ENCODE measurements at places on chromosomes 13 and 19.
A peak's percentile ranks its signal among the peaks of the same experiment; 100 is the strongest.

- DNase-seq = no peak
Measured at GRCh38 chr19:37706052-37706605, 13.4 kb downstream of the ZNF607 start.

DNA sequence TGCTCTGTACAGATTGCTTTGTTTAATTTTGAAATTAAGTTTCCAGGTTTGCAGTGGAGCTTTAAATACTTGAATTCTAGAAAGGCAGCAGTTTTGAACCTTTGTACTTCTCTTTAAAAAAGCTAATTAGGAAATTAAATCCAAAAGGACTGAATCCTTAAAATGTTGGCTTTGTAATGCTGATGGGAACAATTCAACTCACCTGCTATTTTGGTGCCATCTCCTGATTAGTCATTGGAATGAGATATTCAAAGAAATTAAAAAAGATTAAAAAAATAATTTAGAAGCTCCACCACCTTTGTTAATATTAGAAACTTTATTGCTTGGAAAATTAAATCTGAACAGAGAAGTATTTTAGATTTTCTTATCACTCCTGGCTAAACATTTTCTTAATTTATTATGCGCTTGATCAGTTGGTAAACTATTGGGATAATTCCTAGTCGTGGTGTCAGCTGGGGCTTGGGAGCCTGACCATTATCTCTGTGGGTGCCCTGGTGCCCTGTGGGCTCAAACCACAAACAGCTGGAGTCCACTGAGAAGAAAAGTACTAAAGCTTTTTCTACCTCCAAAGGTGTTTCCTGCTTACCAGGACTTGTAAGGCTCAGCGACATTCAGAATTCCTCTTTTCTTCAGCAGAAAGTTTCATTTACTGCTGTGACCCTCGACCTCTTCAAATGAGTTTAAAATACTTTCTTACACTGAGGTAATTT is 540.4 kb downstream of the DIAPH3 start:
- DNase-seq = no peak

DNA sequence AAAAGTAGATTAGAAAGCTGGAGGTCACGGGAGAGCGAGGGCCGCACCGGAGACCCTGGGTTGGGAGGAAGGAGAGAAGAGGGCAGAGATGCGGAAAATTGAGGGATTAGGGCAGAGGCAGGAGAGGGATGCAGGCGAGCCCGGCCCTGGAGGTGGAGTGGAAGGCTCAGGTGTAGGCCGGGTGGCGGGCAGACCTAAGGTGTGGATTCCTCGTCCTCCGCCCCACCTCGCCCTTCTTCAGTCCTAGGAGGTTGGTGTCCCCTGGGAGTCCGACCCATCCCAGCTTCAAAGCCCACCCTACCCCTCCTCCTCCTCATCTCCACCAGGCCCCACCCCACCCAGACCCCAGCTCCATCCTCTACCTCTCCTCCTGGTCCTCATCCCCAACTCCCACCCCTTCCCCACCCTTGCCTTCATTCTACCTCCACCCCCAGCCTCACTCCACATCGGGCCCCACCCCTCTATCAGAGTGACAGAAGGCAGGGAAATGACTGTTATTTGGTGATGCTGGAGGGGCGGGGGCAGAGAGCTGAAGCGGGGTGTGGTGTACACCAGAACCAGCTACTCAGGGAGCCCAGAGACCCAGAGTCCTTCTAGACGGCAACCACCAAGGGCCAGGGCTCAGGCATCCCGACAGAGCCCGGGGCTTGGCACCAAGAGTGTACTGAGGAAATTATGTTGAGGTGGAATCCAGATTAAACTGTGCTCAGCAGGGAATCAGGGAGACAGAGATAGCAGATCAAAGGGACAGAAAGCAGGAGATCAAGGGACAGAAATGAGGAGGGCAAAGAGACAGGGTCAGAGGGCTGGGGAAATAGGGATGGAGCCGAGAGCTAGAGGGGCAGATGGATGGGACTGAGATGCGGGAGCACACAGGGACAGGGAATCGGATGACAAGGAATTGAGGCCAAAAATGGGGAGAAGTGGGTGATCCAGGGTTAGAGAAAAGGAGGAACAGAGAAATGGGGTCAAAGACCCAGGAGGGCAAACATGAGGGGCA is 6.4 kb downstream of the ERFL start:
- DNase-seq = no peak

DNA sequence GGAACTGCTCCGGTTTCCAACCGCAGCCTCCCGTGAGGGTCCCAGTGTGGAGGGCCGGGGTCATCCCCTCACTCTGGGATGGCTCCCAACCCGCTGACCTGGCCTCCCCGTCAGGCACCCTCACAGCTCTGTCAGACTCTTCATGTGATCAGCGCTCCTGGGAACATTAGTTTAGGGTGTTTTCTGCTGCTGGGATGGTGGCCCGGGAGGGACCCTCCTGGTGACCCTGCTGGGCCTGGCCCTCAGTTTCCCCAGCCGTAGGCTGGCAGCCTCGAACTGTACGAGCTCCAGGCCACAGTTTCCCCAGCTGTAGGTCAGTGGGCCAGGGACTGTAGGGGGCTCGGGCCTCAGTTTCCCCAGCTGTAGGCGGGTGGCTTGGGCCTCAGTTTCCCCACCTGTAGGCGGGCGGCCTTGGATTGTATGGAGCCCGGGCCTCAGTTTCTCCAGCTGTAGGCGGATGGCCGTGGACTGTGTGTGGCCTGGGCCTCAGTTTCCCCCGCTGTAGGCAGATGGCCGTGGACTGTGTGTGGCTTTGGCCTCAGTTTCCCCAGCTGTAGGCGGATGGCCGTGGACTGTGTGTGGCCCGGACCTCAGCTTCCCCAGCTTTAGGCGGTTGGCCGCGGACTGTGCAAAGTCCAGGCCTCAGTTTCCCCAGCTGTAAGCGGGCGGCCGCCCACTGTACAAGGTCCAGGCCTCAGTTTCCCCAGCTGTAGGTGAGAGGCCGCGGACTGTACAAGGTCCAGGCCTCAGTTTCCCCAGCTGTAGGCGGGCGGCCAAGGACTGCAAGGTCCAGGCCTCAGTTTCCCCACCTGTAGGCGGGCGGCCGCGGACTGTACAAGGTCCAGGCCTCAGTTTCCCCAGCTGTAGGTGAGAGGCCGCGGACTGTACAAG is 1.3 kb upstream of the PTBP1 start:
- no peak for DNase-seq

DNA sequence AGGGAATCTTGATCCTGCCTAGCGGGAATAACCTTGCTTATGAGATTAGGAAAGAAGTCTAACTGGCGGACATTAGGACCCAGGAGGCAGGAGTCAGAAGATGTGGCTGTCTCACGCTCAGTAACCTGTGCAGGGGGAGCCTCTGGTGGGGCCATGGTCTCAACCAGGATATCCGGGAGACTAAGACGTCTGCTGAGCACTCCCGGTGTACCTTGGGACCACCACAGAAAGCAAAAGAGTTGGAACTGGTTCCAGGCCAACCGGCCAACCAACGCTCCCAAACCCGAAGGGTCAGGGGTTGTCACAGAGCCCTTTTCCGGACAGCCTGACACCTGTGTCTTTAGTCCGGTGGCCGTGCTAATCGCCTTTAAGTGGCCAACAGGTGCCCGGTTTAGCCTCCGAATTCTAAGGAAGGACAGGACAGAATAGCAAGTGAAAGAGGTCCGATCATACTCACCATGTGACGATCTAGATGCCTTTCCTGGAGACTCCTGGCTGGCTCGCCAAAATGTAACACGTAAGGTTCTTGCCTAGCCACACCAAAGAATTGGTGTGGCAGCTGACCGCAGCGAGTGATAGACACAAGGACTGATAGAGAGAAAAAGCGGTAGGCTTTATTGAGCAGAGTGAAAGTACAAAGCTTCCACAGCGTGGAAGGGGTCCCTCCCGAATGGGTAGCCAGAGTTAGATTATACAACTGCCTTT is 103.9 kb upstream of the DIAPH3 start:
- no peak for DNase-seq

DNA sequence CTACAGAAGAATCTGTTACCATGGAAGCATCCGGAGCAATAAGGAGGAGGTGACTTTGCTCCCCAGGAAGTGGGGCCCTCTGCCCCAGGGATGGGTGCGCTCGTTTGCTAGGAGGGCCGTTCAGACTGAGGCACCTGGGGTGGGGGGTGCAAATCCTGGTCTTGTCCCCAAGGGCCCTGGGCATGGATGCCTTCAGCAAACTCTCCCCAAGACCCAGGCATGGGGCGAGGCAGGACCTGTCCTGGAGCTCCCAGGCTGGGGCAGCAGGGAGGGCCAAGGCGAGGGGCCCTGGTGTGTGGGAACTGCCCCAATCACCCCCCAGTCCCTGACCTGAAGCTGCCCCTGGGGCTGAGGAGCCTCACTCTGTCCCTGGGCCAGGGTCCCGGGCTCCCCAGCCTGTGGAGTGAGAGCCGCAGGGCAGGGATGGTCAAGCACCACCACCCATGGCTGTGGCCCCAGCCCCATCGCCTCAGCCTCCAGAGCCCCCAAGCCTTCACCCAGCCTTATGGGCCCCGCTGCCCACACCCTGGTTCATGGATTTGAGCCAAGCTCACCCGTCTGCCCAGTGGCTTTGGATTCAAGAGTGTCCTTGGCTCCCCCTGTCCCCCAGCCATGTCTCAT is 240.6 kb upstream of the SGCG start:
- no peak for DNase-seq

DNA sequence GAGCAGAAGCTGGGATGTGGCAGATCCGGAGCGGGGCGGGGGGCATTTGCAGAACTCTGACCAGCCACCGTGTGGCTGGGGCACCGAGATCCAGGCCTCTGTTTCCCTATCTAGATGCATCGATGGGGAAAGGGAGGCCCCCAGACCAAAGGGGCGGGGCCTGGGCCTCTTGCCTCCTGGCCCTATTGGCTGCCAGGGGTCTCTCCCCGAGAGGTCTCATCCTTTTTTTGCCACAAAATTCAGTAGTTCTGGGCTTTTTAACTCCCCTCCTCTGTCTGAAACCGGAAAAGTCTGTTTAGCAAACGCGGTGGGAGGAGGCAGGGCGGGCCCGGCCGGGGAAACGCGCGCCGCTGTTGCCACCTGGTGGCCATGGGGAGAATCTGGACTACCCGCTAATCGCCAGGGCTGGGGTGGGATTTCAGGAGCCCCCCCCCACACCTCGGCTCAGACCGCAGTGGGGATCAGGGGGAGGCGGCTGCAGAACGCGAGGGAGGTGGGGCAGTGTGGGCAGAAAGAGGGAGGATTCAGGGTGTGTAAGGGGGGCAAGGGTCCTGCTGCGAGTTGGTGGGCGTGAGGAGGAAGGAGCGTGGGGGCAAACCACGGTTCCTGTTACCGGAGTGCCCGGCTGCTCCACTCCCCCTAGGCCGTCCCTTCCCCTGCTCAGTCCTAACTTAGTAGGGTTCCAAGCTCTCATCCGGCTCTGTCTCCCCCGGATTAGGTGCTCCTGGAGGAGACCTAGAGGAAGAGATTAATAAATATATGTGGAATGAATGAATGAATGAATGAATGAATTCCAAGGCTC is 28.3 kb downstream of the IL12RB1 start:
- peak; percentile 72 for DNase-seq

- DNase-seq = no peak
Measured at GRCh38 chr13:73169971-73170370, 111.2 kb downstream of the KLF5 start.

DNA sequence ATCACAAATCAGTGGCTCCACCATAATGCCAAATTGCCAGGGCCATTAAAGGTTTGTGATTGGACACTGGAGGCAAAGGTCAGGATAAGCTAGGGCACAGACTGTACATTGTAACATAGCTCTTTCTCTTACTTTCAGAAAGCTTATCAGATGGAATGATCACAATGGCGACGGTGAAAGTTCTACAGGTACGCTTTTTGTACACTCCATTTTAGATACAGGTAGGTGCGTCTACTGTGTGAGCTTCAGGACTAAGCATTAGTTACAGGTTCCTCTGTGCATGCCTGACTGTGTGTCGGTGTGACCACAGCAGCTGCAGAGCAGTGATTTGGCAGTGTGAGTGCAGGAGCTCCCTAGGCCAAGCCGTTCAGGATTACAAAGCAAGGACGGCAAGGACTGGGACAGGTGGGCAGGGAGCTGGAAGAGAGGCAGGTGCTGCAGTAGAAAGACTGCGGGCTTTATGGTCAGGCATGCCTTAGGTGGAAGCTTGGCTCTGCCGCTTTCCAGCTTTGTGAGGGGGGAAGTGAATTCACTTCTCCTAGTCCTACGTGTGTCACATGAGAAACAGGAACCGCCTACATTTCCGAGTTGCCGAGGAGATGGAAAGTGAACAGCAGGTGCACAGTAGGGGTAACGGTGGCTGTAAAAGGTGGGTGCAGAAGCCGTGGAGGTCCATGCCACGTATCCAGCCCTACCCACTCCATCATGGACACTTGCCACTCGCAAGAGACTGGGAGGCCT is 49.6 kb downstream of the MRPL57 start:
- no peak for DNase-seq

GRCh38 chr13:83929157-83929556 is 46.9 kb upstream of the SLITRK1 start:
- no peak for DNase-seq

DNA sequence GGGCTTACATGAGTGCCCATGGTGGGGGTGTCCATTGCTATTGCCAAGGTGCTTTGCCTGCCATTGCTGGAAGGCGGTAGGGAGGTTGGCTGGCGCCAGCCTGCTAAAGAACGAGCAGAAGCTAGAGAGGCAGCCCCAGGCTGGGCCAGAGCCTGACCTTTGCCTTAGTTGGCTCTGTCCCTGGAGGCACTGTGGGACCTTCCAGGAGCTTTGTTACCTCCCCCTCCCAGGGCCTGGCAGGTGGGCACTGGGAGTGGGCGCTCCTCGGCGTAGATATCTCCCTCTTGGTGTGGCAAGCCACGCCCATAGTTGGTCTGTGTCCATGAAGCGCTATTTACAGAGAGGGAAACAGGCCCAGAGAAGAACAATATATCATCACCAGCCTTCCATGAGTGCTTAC is 2.3 kb upstream of the SLC25A42 start:
- no peak for DNase-seq

DNA sequence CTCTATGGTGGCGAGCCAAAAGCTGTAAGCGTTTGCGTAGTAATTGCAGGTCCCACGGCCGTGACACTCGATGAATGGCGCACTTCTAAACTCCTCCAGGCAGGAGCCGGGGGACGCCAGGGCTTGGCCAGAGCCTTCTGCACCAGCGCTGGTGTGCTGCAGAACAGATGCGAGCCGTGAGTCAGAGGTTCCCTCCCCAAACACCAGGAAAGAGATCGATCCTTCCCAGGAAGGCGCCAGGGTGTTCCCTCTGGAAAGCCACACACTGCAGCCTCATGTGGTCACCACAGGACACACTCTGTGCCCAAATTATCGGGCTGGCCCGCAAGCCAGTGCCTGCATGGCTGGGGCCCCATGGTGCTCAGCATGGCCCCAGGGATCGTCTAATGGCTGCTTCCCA is 154.6 kb downstream of the COL4A1 start:
- DNase-seq = no peak

DNA sequence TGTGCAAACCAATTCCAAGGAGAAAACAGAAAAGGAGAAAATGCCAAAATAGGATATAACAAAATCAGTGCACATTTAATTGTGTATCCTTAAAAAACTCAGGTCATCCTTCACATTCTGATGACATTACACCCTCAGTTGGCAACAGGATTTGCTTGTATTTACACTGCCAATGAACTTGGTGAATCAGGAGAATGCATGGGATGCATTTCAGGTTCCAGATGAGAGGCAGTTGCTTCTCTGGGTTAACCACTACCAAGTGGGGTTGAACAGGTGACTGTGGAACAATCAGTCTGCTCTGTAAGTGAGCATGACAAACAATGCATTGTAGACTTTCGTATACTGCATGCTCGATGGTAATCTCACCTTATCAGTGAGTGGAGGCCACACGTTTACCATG is 79.1 kb downstream of the STARD13 start:
- peak; percentile 55 for DNase-seq

GRCh38 chr19:19477705-19478383 is 37.5 kb downstream of the TSSK6 start:
- peak; percentile 19 for DNase-seq

- no peak for DNase-seq
Measured at GRCh38 chr19:3374369-3375112, 8.2 kb downstream of the NFIC start.

Data from fibroblast of the aortic adventitia (primary cell).